OCI-LY7 (cell line): ENCODE measurements at places on chromosomes 16 and 17. TPM values are rescaled to one million over a fixed set of nuclear protein-coding genes. Genes with fewer than 3 reads are reported as not detected.
A peak's percentile ranks its signal among the peaks of the same experiment; 100 is the strongest.

Gene TAT
- total RNA-seq: not detected in 2 replicates

Gene TMIGD1
- not detected in 2 replicates for total RNA-seq

GRCh38 chr17:70239391-70239826, 70.1 kb downstream of the KCNJ2 start:
- no peak for DNase-seq

- DNase-seq: no peak
Measured at GRCh38 chr16:30367349-30368009, 2.8 kb downstream of the TBC1D10B start.

- DNase-seq: peak; percentile 97
Measured at GRCh38 chr17:79836972-79837887, 2.0 kb downstream of the CBX4 start.

- DNase-seq: peak; percentile 80
Measured at GRCh38 chr16:84952335-84953189, 58.8 kb downstream of the ZDHHC7 start.

DNA sequence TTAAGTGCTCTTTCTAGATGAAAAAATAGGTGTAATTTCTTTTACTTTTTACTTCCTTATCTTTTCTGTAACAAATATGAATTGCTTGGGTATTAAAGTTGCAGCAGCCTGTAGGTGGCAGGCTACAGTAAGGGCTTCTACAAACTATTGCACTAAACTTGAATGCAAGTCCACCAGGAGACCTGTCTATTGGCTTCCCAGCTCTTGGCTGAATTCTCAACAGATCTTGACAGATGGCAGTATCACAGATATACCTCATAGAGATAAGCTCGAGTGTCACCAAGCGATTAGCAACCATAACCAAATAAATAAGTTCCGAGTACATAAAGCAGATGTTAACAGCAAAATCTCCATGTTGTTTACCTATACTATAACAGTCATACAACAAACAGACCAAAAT, 5.9 kb downstream of the BBS2 start:
- DNase-seq: peak; percentile 74

GRCh38 chr17:14138649-14139048, 69.3 kb downstream of the COX10 start:
- DNase-seq: no peak

GRCh38 chr17:7644775-7645174, 6.0 kb upstream of the ATP1B2 start:
- no peak for DNase-seq
